ENCODE measurements at places on chromosomes 11 and 22. TPM values are rescaled to one million over a fixed set of nuclear protein-coding genes. Genes with fewer than 3 reads are reported as not detected.

- no peak for DNase-seq
These were observed 22.9 kb downstream of the STX3 start for GRCh38 chr11:59778122-59778521.

The NCR3LG1 gene
- total RNA-seq: 9.1 TPM

The PGA5 gene
- not detected for total RNA-seq

The FAM227A gene
- 1.5 TPM for total RNA-seq

DNA sequence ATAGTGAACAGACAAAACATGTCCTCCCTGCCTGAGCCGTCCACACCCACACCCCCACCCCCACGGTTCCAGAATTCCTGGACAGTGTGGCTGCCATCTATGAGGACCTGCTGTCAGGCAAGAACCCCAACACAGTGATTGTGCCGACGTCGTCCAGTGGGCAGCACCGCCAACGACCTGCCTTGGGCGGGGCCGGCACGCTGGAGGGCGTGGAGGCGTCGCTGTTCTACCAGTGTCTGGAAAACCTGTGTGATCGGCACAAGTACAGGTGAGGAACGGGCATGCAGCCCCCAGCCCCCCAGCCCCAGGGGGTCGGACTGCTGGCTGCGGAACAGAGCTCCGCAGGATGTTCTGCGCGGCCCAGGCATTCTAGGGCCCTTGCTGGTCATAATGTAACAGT is 19.7 kb downstream of the ARFGAP2 start:
- DNase-seq: no peak

The SLC5A12 gene
- not detected for total RNA-seq

- DNase-seq: no peak
These were observed 531.6 kb downstream of the MN1 start for GRCh38 chr22:27269751-27270543.

DNA sequence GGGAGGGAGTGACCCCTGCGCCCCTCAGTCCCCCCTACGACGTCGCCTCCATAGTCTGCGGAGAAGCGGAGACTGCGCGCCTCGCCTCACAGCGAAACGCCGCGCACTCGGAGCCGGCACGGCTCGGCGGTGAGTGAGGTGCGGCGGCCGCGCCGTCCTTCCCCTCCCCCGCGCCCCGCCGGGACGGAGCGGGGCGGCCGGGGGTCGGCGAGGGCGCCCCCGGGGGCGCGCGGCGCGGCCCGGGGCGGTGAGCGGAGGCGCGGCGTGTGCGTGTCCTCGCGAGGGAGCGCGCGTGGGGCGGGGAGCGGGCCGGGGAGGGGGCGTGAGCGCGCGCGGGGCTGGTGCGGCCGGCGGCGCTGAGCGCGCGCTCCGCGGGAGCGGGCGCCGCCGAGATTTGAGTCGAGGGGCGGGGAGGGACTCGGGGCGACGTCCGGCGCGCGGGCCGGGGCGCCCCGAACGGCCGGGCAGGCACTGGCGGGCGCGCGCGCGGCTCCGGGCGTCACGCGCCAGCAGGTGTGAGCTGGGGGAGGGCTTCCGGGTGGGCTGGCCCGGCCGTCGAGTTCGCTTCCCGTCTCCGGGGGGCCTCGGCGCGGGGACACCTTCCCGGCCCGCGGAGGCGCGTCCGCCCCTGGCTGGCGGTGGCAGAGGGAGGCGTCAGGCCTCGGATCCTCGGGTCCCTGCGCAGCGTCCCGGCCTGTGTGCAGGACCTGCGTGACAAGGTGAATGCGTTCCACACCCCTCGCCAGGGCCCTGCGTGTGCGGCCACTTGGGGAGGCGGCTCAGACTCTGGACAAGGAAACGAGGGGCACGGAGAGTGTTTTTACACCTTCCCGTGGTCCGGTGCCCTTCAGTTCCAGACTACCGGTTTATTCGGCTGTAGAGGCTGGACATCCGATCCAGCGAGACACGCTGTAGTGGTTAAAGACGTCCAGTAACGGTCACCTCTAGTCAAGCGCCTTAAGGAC is 50.4 kb downstream of the FAM83F start:
- DNase-seq: no peak

GRCh38 chr11:116563028-116563711 is 209.6 kb downstream of the BUD13 start:
- no peak for DNase-seq

The CDKN1C gene
- total RNA-seq: 2.4 TPM

The FIBIN gene
- total RNA-seq: 0.21 TPM

- no peak for DNase-seq
These were observed 21.5 kb downstream of the POLR3H start for GRCh38 chr22:41522813-41523212.

Measured in foreskin keratinocyte (primary cell).